Hepatocyte (in vitro differentiated cells): ENCODE measurements at places on chromosomes 12 and 14.
A peak's percentile ranks its signal among the peaks of the same experiment; 100 is the strongest.

DNA sequence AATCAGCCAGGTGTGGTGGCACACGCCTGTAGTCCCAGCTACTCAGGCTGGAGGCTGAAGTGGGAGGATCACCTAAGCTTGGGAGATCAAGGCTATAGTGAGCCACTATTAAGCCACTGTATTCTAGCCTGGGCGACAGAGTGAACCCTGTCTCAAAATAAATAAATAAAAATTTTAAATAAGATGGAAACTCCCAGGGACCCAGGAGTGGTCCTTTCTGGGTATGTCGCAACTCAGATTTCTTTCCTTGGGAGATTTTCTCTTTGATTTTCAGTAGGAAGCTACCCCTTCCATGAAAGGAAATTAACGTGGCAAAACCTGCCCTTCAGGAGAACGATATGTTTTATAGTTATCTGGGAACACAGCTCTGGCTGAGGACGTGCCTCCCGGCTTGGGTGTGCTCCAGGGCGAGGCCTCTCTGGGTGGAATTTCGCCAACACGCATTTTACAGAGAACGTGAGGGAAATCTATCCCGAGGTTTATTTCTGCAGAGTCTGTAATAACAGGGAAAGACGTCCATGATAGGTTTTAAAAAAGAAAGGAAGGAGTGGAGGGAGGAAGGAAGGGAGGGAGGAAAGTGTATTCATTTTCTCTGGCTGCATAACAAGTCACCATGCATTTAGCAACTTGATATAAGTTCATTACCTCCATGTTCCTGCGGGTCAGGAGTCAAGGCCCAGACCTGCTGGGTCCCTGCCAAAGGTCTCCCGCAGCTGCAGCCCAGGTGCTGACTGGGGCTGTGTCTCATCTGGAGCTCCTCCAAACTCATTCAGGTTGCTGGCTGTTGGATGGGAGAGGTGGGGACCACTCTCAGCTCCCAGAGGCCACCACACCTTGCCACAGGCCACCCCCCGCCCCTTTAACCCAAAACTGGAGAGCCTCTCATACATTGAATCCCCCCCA lies 80.6 kb upstream of the GSC start:
- peak; percentile 26 for DNase-seq

GRCh38 chr14:68012871-68013270 lies 193.3 kb downstream of the RAD51B start:
- DNase-seq, result no peak

DNA sequence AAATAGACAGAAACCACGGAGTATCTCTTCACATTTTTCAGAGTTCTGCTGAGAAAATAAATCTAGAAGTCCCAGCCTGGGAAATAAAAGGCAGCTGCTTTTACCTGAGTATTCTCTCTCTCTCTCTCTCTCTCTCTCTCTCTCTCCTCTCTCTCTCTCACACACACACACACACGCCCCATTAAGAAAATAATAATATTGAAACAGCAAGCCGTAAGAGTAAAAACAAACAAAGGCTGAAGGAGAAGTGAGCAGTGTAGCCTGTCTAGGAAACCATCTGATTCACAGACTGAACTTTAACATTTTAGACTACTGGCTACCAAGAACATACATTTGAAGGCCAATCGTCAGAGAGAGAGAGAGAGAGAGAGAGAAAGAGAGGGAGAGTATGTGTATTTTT lies 8.4 kb downstream of the PTHLH start:
- DNase-seq, result no peak

- DNase-seq, result no peak
These were observed 7.3 kb upstream of the ZNF740 start for GRCh38 chr12:53173085-53173715.

GRCh38 chr14:67536087-67536486 lies 3.0 kb downstream of the PLEKHH1 start:
- no peak for DNase-seq

GRCh38 chr12:70638639-70639360 lies 1.6 kb upstream of the PTPRB start:
- no peak for DNase-seq

DNA sequence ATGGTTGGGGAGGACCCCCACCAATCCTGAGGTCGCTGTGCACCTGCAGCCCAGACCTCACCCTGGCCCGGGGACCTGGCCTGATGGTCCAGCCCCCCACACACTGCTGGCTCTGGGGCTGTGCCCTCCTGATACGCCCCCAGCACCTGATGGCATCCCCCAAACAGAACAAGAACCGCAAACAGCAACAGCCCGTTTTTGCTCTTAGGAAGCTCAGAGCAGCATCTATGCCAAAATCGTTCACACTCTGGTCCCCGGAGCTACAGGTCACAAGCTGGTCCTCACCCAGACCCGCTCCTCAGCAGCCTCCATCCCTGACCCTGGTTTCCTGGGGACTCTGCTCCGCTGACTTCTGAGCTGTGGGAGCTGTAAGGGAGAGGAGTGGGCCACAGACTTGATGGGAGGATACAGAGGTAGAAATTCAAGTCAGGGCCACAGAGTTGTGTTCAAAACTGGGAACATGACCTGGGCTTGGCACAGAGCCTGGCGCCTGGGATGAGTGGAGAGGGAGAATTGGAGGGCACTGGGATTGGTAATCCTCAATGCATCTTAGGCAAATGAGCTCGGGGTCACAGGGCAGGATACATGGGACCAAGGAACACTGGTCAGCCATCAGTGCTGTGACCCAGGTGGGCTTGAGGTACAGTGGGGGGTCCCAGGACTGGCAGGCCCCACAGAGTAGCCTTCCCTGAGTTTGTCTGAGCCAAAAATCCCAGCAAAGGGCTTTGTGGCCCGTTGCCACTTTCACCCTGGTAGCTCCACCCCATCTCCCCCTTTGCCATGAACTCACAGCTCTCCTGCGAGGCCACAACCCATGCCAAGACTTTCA lies 170.9 kb upstream of the RTL1 start:
- DNase-seq, result no peak

DNA sequence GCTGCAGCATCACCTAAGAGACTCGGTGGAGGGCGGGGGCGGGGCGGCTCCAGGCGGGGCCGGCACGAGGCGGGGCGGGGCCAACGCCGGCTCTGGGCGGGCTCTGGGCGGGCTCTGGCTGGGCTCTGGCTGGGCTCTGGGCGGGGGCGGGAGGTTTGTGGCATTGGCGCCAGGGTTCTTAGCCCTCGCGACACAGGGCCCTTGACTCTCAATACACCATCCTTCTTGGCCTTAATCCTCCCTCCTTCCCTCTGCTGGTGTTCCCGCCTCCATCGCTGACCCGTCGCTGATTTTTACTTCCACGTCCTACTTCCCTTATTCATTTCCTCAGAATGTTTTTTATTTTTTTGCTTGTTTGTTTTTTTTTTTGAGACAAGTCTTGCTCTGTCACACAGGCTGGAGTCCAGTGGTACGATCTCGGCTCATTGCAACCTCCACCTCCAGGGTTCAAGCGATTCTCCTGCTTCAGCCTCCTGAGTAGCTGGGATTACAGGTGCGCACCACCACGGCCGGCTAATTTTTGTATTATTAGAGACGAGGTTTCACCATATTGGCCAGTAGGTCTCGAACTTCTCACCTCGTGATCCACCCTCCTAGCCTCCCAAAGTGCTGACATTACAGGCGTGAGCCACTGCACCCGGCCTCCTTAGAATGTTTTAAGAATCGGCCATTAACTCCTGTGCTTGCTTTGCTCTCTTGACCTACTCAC lies at the start of gene BLTP3B:
Gene BLTP3B (minus strand): TSS at position 24 of the 709 bp plus-strand sequence. CDS start 239 bp downstream, outside the sequence.
- DNase-seq, result peak; percentile 96

DNA sequence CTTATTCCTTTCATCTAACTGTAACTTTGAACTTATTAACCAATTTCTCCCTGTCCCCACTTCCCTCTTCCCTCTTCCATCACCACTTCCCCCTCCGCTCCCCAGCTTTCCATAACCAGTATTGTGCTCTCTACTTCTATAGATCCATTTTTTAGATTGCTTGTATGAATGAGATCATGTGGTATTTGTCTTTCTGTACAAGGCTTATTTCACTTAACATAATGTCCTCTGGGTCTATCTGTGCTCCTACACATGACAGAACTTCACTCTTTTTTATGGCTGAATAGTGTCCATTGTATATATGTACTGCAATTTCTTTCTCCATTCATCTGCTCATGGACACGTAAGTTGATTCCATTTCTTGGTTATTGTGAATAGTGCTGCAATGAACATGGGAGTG lies 14.4 kb downstream of the ERP27 start:
- DNase-seq, result no peak

GRCh38 chr12:58757422-58757821 lies 162.9 kb downstream of the LRIG3 start:
- no peak for DNase-seq
